ENCODE measurements at places on chromosomes 3 and 15.

- DNase-seq: no peak
Observed at GRCh38 chr3:46965151-46965550, 11.4 kb downstream of the CCDC12 start.

GRCh38 chr15:67311731-67312130 lies 57.1 kb downstream of the IQCH start:
- DNase-seq: no peak

DNA sequence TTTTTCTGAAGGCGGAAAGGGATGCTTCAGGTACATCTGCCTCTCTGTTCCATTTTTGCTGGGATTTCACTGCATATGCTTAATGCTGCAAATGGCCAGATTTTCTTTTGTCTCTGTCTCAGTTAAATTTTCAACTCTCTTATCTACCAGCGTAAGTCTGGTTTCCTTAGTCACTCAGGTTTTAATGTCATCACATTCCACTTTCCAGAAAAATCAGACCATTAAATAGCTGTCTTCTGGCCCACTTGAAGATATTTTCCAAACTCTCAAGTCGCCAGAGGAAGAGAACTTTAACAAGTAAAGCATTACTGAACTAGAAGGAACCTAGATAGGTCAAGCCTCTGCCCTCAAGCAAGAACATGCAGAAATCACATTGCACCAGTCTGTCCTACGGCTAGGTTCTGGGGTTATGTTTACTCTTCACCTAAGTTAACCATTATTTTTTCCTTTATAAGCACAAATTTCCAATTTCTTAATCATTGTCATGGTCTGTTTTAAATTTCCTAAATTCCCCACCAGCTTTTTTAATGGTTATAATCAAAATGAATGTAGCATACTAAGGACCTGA lies 26.5 kb downstream of the AVEN start:
- no peak for DNase-seq

GRCh38 chr3:113531826-113532697 lies at the start of gene SIDT1:
Gene SIDT1 (plus strand): TSS chr3:113532555. CDS start chr3:113533022, 467 bp downstream.
- peak; percentile 53 for DNase-seq

DNA sequence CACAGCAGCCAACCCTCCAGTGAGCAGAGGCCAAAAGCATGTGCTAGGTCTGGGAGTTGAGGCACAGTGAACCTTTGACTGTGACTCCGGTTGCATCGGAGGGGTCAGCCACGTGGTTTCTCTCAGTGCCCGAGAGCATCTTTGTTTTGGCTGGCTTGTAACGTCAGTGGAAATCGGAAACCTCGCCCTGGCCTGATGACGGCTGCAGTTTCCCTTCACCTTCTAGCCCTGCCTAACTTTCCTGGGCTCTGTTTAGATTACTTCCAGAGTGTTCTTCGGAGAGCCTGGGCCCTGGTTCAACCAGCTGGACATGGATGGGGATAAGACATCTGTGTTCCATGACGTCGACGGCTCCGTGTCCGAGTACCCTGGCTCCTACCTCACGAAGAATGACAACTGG lies 56.6 kb downstream of the MESD start:
- DNase-seq: no peak

DNA sequence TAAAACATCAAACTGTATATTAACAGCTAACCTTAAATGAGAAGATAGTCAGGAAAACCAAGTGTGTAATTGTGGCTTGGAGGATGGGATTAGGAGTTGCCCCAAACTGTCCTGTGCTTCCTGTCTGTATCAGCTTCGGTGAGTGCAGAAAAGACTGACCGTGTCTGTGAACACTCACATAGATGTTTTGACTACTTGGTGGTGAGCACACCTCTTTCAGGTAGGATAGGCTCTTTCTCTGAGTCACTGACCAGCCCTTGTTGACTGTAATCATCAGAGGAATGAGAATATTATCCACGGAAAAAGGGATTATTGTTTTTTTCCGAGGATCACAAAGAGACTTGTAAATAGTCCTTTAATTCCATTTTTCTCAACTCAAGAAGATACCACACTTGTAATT lies 51.5 kb downstream of the GMNC start:
- no peak for DNase-seq

GRCh38 chr15:68542771-68543164 lies 36.0 kb upstream of the CORO2B start:
- no peak for DNase-seq

DNA sequence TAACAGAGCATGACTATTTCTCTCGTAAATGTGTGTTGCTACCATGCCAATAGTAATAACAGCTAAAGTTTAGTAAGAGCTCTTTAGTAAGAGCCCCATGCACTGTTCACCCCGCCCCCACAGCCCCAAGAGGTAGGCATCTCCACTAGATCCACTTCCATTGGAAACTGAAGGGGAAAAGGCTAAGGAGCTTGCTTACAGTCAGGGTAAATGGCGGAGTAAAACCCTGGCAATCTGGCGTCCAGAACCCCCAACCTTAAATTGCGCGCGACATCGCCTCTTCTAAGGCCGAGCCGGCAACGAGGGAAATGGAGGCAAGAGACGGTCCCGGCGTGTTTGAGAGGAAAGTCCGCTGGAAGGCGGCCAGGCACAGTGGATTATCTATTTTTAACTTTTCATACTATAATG lies 654 bp upstream of the C3orf38 start:
- DNase-seq: no peak

DNA sequence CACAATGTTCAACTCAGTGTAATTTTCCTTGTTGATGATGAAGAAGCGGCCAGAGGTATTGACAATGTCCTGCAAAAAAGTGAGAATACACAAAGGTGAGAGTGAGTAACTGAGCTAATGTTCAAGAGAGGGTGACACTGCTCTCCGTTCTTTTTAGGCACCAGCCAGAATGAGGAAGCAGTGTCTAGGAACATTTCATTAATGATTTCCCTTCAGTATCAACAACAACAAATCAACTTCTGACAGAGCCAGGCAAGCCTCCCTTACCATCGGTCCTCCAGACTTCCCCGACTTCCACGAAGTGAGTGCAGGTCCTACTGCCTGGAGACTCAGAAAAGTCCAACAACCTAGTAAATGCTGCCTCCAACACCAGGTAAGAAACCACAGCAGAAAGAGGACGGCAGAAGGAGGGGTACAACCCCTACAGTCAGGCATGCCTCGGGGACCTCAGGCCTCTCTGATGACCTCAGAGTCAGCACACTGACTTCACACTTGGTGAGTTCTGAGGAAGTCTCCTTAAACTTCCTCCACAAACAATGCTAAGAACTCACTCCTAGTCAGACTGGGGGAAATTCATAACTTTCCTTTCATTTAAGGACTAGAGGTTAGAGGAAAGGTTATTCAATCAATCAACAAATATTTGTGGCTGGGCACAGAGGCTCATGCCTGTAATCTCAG lies 62.7 kb downstream of the NPTN start:
- DNase-seq: no peak

DNA sequence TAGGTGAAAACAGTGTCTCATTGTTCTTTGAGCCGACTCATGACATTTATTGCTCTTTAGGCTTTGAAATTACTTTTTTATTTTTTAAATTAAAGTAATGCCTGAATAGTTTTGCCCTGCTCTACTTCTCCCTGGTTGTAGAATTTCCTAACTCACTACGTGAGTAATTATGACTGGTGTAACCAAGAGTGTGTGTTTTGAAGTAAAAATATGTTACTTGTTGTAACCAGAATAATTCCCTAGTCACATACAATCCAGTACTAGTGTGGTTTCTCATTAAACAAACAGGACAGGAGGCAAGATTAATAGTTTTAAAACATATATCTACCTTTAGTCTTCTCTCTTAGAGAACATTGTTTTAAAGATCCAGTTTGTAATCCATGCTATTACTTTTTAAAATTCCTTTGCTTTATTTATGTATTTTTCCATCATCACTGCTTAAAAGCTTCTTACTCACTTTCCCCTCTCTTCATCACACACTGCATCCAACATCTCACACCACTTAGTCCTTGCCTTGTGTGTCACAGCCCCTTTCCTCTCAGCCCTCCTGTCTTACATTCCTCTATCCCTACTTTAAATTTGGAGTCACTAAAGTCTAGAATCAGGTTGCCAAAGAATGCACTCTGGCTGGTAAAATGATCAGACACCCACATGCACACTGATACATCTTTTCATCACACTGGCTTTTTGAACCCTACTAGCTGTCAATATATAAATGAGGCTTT lies 219.7 kb downstream of the WNT5A start:
- no peak for DNase-seq
